ENCODE measurements at places on chromosomes 13 and 19. TPM values are rescaled to one million over a fixed set of nuclear protein-coding genes. Genes with fewer than 3 reads are reported as not detected.

ZNF99 gene
- total RNA-seq = not detected

PINLYP gene
- 7.7 TPM for total RNA-seq

CASP14 gene
- not detected for total RNA-seq

MIPEP gene
- total RNA-seq = 14.8 TPM

CRLF1 gene
- total RNA-seq = 10.5 TPM

KL gene
- 0.09 TPM for total RNA-seq

PDE4C gene
- total RNA-seq = 2.4 TPM

LHFPL6 gene
- total RNA-seq = 2.8 TPM

CABP5 gene
- not detected for total RNA-seq

USHBP1 gene
- 3.8 TPM for total RNA-seq

CBY2 gene
- not detected for total RNA-seq

TINCR gene
- 1.2 TPM for total RNA-seq

EBI3 gene
- not detected for total RNA-seq

RDH8 gene
- total RNA-seq = not detected

CLEC17A gene
- not detected for total RNA-seq

ZNF865 gene
- total RNA-seq = 11.1 TPM

TEX26 gene
- not detected for total RNA-seq

OLFM4 gene
- total RNA-seq = not detected

FAM216B gene
- total RNA-seq = not detected
